ENCODE measurements at places on chromosomes 4 and X. TPM values are rescaled to one million over a fixed set of nuclear protein-coding genes. Genes with fewer than 3 reads are reported as not detected.

ASMT gene
- not detected for total RNA-seq

PNMA3 gene
- total RNA-seq = 19.7 TPM

HAND2 gene
- total RNA-seq = 352 TPM

SLC25A4 gene
- 162 TPM for total RNA-seq

CD99L2 gene
- total RNA-seq = 53.5 TPM

CCDC110 gene
- 0.42 TPM for total RNA-seq

FDCSP gene
- not detected for total RNA-seq

SPANXC gene
- total RNA-seq = not detected

HELT gene
- total RNA-seq = not detected

TAF7L gene
- not detected for total RNA-seq

TKTL2 gene
- not detected for total RNA-seq

FOXR2 gene
- not detected for total RNA-seq

USP17L29 gene
- total RNA-seq = not detected

PLXNB3 gene
- total RNA-seq = 0.48 TPM

TLR3 gene
- total RNA-seq = 0.21 TPM

GYPE gene
- not detected for total RNA-seq

F9 gene
- not detected for total RNA-seq

PNCK gene
- 19.4 TPM for total RNA-seq

PCDH10 gene
- 1.1 TPM for total RNA-seq

F8A1 gene
- total RNA-seq = 16.8 TPM

XAGE1B gene
- total RNA-seq = not detected

CXCL1 gene
- total RNA-seq = not detected

PDLIM3 gene
- 43.2 TPM for total RNA-seq

ZFYVE28 gene
- 4.0 TPM for total RNA-seq

HHIP gene
- not detected for total RNA-seq

F11 gene
- total RNA-seq = not detected

COPS4 gene
- total RNA-seq = 39.9 TPM

CTAG2 gene
- total RNA-seq = not detected

CCKAR gene
- 0.89 TPM for total RNA-seq

DCAF4L1 gene
- 0.11 TPM for total RNA-seq

SOWAHD gene
- 0.95 TPM for total RNA-seq

AFP gene
- 0.67 TPM for total RNA-seq

JADE3 gene
- total RNA-seq = 5.1 TPM

PASD1 gene
- total RNA-seq = 0.18 TPM

IL2 gene
- not detected for total RNA-seq

ZMAT1 gene
- 7.3 TPM for total RNA-seq

TLL1 gene
- total RNA-seq = 0.04 TPM

TTC29 gene
- total RNA-seq = 0.35 TPM
